ENCODE measurements at places on chromosomes 3 and 15.

- DNase-seq: no peak
Measured at GRCh38 chr3:112734736-112735350, 93.9 kb upstream of the CCDC80 start.

- peak; percentile 21 for DNase-seq
Measured at GRCh38 chr15:52680761-52681160, 1.6 kb upstream of the ATOSA start.

DNA sequence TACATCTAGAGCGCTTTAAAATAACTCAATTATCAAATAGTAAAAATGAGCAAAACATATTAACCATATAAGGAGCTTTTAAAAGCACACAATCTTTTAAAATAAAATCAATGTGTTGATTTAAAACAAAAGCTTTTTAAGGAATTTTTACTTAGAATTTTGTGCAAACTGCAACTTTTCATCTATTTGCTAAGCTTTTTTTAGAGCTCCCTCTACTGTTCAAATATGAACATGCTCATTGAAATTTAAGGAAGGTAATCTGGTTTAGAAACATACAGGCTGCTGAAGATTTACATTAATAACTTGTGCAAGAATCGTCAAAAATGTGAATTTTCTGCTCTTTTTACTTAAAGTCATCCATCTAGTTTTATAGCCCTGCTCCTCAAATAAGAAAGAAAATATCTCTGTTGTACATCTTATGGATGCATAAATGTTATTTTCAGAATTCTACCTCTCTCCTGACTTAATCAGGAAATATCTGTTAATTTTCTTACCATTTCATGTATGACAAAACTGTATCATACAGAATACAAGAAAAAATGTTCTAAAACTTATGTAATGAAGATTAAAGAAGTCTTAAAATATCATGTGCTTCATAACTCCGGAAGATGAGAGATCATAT is 469.4 kb upstream of the ROBO2 start:
- no peak for DNase-seq

DNA sequence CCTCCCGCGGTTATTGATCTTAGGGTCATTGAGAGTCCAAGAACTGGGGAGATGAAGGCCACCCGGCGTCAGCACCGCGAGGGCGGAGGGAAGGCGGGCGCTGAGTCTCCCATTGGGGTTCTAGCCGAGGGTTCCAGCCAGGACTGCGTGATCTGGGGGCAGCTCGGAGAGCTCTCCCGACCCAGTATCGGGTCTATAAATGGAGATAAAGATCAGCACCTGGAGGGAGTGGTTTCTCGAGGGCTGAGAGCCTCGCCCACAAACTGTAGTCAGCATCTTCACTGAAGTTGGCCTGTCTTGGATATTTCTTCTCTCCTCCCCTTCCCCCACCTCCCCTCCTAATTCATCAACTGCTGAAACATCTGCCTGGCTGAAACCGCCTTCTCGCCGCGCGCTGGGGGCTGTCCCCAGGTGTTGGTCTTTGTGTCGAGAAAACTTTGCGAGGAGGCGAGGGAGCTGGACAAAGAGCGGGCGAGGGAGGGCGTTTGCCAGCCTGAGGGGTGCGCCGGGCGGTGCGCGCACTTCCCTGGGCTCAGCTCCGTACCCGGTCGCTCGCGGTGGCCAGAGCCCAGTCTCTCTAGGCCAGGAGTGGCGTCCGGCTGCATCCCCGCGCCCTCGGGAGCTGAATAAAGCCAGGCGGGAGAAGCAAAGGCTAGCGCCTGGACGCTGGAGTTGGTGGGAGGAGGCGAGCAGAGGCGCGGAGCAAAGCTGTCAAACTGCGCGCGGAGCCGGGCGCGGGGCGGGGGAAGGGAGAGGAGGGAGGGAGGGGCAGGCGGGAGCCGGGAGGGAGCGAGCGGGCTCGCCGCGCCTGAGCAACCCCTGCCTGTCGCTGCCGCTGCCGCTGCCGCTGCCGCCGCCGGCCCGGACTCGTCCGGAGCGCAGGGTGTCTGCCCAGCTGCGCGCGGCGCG is at the start of gene ST8SIA2:
Gene ST8SIA2 (plus strand): TSS at position 811 of the 909 bp plus-strand sequence. CDS start 184 bp downstream, outside the sequence.
- DNase-seq: peak; percentile 31

GRCh38 chr15:27249046-27249759 is 278.2 kb downstream of the GABRG3 start:
- DNase-seq: no peak

GRCh38 chr15:99564221-99565048 is 1.3 kb upstream of the MEF2A start:
- DNase-seq: peak; percentile 65
